Memory B cell (primary cell): ENCODE measurements at places on chromosomes 1 and 21.

DNA sequence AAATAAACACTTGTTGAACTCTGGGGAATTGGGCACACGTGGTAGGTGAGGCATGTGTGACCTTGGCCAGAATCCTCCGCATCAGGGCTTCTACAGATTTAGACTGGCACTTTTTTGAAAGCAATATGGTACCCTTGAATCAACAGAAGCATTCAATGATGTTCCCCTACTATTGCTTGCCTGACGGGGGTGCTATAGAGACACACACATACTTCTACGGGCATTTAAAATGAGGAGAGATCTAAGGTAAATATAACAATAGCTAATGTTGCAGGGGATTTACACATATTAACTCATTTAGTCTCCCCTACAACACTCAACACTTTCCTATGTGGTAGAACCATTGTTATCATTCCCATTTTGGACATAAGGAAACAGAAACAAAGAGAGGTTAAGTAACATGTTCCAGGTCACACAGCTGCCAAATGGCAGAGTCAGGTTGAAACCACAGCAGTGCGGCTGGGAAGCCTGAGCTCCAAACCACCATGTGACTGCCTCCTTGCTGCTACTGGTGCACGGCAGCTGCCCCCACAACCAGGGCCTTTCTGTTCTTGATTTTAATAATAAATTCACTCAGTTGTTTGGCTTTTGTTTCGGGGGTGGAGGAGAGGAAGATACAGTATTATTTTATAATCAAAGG lies 147.4 kb downstream of the ZNF281 start:
- no peak for DNase-seq
- H3K27me3 ChIP-seq, result peaks cover 3% of the 10 kb centered on the region
- no peak overlapping the region for H3K27ac ChIP-seq
- H3K4me1 ChIP-seq, result peaks cover 11% of the 10 kb centered on the region
- no peaks in the 10 kb centered on the region for H3K36me3 ChIP-seq

DNA sequence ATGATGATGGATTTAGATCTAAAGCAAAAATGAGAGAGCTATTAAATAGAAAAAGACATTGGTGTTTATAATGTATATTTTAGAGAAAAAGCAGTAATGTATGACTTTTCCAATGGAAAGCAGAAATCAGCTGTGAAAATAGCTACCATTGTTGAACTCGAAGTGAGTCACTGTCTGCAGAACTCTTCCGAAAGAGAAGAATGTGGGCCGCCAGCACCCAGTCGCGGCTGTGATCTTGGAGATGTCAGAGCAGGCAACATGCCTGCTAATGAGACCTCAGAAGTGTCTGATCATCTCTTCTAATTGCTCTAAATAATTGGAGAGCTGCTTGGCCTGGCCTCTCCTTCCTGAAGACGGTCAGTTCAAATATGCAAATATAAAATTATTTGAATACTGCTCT lies 333.6 kb upstream of the RUNX1 start:
- no peak for DNase-seq
- no peaks in the 10 kb centered on the region for H3K4me1 ChIP-seq
- no peaks in the 10 kb centered on the region for H3K36me3 ChIP-seq
- H3K27ac ChIP-seq, result no peak overlapping the region
- H3K27me3 ChIP-seq, result peaks cover 8% of the 10 kb centered on the region

DNA sequence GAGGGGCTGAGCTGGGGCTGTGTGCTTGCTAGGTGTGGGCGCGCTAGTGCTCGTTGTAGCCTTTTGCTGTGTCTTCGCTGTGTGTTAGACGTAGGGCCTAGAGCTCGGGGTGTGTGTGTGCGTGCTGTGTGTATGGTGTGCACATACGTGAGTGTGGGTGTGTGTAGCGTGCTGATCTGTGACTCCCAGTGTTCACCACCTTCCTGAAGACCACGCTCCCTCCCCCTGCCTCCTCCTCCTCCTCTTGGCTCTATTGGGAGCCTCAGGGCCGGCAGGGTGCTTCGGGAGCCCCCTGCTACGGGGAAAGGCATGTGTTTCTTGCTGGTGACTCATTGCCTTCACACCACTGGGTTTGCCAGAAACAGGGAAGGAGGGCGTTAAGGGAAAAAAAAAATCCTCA lies 9.4 kb upstream of the KCNC4 start:
- H3K36me3 ChIP-seq, result no peaks in the 10 kb centered on the region
- H3K4me1 ChIP-seq, result peaks cover 4% of the 10 kb centered on the region
- DNase-seq, result no peak
- no peak overlapping the region for H3K4me3 ChIP-seq
- no peak overlapping the region for H3K27ac ChIP-seq

DNA sequence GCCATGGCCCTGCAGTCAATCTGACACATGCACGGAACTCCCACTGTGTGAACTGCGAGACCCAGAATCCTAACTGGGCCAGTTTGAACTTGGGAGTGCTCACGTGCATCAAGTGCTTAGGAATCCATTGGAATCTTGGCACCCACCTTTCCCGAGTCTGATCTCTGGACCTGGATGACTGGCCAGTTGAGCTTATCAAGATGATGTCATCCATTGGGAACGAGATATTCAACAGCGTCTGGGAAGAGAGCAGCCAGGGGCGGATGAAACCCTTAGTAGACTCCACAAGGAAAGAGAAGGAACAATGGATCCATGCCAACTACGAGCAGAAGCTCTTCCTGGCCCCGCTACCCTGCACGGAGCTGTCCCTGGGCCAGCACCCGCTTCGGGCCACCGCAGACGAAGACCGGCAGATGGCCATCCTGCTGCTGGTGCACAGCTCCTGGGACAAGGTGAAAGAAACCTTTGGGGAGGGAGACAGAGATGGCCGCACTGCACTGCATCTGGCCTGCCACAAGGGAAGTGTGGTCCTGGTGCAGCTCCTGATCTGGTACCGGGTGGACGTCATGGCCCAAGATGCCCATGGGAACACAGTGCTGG lies 3.1 kb upstream of the TDRD5 start:
- H3K27me3 ChIP-seq, result peaks cover 25% of the 10 kb centered on the region
- H3K4me1 ChIP-seq, result no peaks in the 10 kb centered on the region
- DNase-seq, result no peak

GRCh38 chr21:33367309-33367973 lies 35.8 kb upstream of the IFNGR2 start:
- no peak overlapping the region for H3K4me3 ChIP-seq
- no peak for DNase-seq
- H3K4me1 ChIP-seq, result peaks cover 28% of the 10 kb centered on the region
- peaks cover 9% of the 10 kb centered on the region for H3K36me3 ChIP-seq
- peak overlapping the region; percentile 54 for H3K27ac ChIP-seq

- H3K36me3 ChIP-seq, result peaks cover 4% of the 10 kb centered on the region
- no peak overlapping the region for H3K27ac ChIP-seq
- DNase-seq, result no peak
- H3K4me3 ChIP-seq, result no peak overlapping the region
- H3K27me3 ChIP-seq, result no peaks in the 10 kb centered on the region
These were observed 189.6 kb downstream of the SMYD3 start for GRCh38 chr1:246317332-246318035.

GRCh38 chr1:22174446-22175220 lies 31.7 kb upstream of the WNT4 start:
- no peak overlapping the region for H3K27ac ChIP-seq
- H3K27me3 ChIP-seq, result peaks cover 7% of the 10 kb centered on the region
- peaks cover 5% of the 10 kb centered on the region for H3K4me1 ChIP-seq
- no peaks in the 10 kb centered on the region for H3K36me3 ChIP-seq
- DNase-seq, result no peak

DNA sequence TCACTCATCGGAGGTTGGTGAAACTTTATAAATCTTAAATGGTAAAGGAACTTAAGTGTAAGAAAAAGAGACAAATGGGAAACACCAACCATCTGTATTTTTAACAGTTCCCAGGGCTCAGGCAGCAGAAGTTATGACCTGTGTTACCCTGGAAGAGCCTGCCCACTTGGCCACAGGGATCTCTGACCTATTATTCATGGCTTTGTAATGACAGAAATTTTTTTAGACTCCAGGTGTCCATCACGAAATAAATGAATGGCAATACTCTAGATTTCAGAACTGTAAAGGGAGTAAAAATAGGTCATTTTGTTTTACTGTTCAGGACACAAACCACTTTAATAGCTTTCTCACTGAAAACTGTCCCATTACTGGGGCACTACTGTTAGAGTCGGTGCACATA lies 389.8 kb downstream of the VAV3 start:
- H3K27ac ChIP-seq, result peak overlapping the region; percentile 42
- H3K27me3 ChIP-seq, result no peaks in the 10 kb centered on the region
- DNase-seq, result no peak
- H3K4me3 ChIP-seq, result no peak overlapping the region
- peaks cover 3% of the 10 kb centered on the region for H3K4me1 ChIP-seq

DNA sequence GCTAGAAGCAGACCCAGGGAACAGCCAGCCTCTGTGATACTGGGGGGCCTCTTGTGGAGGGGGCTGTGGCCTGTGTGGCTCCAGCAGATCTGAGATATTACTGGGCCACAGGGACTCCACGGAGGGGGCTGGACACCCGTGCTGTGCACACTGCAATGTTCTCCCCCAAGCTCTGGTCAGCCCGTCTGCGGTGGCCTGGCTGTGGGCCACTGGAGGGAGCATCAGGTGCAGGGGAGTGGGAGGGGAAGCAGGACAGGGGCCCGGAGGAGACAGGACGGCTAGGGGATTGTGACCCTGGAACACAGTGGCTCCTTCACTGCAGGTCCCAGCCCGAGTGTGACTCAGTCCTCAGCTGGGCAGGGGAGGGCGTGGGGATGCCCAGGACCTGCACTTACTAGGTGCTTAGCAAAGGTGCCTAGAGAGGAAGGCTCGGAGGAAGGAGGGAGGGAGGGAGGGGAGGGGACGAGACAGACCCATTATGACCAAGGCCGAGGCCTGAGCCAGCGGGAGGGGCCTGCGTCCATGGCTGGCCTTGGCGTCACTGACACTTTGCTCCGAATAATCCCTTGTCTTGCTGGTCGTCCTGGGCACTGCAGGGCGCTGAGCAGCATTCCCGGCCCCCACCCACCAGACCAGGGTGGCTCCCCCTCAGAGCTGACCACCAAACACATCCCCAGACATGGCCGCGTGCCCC lies 44.2 kb downstream of the PRDM16 start:
- no peak overlapping the region for H3K27ac ChIP-seq
- H3K4me3 ChIP-seq, result no peak overlapping the region
- DNase-seq, result no peak
- H3K27me3 ChIP-seq, result no peaks in the 10 kb centered on the region
- no peaks in the 10 kb centered on the region for H3K4me1 ChIP-seq
